ENCODE measurements at places on chromosomes 4 and X.

- DNase-seq, result no peak
These were observed 81.3 kb downstream of the STIM2 start for GRCh38 chr4:26941951-26942350.

GRCh38 chr4:170497689-170498088 lies 407.9 kb upstream of the AADAT start:
- DNase-seq, result no peak

GRCh38 chr4:10082459-10083272 lies 33.9 kb downstream of the WDR1 start:
- DNase-seq, result no peak

GRCh38 chr4:78667764-78668163 lies 108.4 kb upstream of the BMP2K start:
- no peak for DNase-seq

DNA sequence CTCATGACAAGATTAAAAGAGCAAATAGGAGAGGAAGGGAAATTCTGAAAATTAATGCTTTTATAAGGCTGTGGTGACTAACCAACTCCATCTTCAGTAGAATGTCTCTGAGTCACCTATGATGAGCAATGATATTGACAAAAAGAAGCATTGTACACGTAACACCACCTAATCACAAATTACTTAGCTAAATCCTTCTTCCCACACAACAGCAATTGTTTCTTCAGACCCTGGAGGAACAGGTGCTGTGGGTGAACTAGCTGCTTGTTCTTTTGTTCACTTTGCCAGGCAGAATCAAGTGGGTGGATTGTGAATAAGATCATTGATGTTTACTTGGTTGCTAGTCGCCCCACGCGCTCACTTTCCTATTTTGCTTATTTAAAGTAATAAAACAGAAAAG lies 315.5 kb downstream of the CAMK2D start:
- DNase-seq, result no peak

GRCh38 chr4:14878681-14879080 lies 123.6 kb upstream of the CPEB2 start:
- DNase-seq, result no peak

GRCh38 chr4:163343604-163344146 lies at the start of gene NPY5R:
Gene NPY5R, plus strand, starts transcription at chr4:163343892. Its CDS starts 6,382 bp downstream, at chr4:163350274.
- no peak for DNase-seq

DNA sequence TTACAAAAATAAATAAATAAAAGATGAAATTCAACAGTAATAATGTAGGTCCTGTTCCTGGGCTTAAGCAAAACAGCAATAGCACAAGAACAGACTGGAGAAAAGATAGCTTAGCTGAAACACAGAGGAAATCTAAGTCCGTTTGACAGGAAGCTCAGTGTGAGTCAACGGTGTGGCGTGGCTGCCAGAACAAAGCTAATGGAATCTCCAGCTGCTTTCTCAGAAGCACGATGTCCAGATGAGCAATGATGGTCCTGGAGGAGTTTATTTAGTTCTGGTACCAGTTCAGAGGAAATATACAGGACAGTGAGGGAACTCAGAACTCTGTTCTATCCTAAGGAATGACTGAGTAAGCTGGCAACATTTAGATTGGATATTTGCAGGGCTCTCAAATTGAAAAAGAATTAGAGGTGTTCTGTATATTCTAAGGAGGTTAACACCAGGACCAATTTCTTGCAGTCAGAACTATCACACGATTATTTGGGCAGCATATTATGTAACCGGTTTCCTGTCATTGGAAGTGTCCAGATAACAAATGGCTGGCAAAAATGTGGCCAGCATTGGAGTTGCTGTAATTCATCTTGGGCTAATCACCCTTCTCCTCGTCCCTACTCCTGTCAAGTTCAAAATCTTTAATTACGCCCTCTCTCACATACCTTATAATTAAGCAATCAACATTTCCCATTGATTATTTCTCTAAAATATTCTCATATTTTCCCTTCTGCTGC lies 12.7 kb downstream of the GAB3 start:
- DNase-seq, result no peak

- no peak for DNase-seq
These were observed 980 bp upstream of the FHDC1 start for GRCh38 chr4:152935143-152935542.

- no peak for DNase-seq
These were observed 42.3 kb downstream of the TRIM2 start for GRCh38 chr4:153246446-153247115.

DNA sequence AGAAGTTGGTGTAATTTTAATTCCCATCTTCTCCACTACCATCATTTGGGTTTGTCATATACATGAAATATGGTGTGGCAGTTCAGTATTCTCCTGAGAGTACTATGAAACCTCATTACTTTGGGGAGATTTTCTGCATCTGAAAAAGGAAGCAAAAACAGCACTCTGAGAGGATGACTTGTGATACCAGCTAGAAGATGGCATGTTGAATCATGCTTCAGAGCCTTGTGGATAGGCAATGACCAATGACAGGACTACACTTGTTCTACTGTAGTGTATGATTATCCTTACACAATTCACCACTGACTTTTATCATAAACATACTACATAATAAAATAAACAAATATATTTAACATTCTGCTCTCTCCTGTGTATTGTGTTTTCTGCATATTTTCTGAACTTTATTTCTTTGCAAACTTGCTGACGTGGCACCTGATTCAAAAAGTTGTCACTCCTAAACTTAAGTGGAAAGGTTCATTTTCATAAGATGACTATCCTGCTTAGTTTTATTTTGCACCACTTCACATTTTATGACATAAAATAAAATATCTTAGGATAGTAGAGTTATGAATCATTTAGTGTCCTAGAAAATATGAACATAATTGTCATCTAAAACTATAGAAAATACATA lies 991.3 kb downstream of the FSTL5 start:
- DNase-seq, result no peak

- DNase-seq, result no peak
These were observed 62.1 kb downstream of the DCX start for GRCh38 chrX:111349934-111350333.

GRCh38 chrX:18579495-18579894 lies 92.4 kb downstream of the RS1 start:
- DNase-seq, result no peak

DNA sequence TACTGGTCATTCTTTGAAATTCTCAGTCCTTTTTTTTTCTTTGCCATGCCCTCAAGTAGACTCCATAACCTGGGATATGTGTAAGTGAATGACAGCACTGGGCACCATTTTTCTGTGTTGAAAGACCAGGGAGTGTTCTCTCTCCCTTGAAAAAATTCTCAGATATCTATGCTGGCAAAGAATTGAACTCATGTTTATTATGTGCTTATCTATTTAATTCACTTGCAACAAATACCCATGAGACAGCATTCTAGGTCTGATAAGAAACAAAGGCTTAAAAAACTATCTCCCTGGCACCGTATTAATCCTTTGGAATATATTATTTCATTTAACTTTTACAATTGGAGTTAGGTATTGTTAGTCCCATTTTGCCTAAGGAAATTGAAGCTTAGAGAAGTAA lies 36.7 kb downstream of the LARP7 start:
- DNase-seq, result no peak

DNA sequence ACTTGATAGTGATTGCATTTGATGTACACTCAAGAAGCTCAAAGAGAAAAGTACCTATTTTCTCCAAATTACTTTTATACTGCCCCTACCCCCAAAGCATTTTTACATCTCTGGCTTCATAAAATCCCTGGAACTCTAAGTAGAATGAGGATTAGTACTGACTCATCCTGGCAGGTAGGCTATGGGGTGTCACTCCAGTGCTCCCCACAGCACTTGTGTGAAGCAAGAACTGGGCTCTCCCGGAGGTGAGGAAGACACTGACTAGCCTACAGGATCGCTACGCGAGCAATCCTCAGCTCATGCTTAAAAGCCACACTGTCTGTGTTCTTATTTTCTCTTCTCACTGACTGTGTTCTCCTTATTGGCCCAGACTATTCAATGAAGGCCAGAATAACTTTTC lies 90.4 kb upstream of the NDP start:
- no peak for DNase-seq

DNA sequence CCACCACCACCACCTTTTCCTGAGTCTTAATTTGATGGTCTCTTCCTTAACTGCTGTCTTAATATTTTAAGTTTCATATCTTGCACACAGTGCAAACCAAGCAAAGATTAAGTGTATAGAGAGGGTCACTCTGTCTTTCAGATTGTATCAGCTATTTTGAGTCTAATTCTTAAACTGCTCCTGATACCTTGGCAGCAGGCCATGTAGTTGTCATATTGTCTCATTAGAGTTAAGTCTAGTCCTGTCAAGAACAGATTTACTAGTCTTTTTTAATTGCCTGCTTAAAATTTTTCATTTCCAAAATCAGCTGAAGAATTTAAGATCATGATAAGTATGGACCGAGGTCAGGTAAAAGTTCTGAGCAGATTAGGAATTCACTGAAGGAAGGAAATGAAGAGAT lies 51.5 kb downstream of the FHIP1A start:
- DNase-seq, result no peak

GRCh38 chr4:37562592-37562991 lies 123.6 kb downstream of the RELL1 start:
- DNase-seq, result no peak

GRCh38 chr4:87120010-87120409 lies 100.4 kb downstream of the KLHL8 start:
- no peak for DNase-seq

GRCh38 chr4:54187148-54187547 lies 41.9 kb upstream of the PDGFRA start:
- DNase-seq, result no peak

DNA sequence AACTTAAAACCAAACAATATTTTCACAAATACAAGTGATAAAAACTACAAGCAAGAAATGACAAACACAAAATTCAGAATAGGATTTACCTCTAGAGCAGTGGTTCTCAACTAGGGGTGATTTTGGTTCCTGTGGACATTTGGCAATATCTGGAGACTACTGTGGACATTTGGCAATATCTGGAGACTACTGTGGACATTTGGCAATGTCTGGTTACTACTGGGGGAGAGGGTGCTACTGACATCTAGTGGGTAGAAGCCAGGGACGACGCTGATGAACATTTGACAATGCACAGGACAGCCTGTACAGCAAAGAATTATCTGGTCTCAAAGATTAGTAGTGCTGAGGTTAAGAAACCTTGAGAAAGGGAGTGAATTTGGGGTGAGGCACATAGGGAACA lies 169.8 kb downstream of the CLCN4 start:
- DNase-seq, result no peak

GRCh38 chr4:188949596-188949995 lies 810.4 kb downstream of the TRIML1 start:
- no peak for DNase-seq

DNA sequence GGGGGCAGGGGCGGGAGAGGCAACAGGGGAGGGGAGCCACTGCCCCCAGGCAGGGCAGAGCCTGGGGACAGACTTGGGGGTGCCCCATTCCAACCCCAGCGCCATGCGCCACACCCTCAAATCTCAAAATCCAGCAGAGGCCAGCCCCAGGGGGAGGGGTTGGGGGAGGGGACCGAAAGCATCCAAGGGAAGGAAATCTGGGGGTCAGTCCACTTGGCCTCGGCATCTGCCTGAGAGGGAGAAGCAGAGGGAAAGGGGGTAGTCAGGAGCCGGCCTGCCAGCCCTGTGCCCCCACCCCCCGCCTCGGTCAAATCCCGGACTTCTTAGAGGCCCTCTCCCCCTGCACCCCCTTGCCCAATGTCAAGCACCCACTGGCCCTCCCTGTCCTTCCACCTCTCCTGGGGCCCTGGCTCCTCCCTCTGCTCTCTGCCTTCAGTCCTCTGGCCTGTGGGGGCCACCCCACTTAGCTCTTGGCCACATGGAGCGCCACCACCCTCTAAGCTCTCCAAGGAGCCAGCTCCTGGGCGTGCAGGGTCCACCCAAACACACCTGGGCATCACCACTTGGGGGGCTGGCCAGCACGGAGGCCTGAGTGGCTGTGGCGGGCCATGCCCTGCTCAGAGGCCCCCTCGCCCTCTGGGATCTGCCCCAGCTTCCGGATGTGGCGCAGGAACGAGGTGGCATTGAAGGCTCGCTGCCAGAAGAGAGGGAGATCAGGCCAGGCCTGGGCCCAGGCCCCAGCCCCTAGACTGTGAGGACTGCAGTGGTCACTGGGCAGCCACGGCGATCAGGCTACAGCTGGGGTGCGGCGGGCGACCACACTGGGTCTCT lies 3.5 kb downstream of the PNCK start:
- DNase-seq, result no peak

DNA sequence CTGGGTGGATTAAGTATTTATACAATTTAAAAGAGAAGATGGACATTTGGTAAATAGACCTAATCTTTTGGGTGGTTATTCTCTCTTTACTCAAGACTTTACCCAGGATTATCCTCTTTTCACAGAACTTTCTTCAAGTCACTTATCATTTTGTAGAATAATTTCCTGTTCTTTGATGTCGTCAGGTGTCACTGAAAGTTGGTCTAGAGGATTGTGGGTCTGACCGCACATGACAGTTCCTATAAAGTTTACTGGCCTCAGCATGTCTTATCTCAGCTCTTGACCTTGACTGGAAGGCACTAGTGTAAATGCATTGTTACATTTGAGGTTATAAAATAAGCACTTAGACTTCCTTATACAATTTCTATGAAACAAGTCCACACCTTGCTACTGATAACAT lies 139.9 kb upstream of the SLC4A4 start:
- no peak for DNase-seq

DNA sequence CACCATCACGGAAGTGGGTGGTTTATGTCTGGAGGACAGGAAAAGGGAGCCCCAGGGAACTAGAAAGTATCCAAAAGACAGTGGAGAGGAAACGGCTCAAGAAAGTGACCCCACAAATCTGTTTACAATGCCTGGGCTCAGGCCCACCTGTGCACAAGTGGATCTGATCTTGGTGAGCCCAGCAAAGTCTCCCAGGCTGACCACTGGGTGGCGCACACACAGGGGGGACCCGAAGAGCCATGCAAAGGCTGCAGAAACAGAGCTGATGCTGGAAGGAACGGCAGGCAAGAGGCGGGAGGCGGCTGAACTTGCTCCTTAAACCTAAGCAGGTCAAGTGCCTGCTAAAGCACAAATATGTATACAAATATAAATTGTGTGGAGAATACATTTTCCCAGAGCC lies 9.6 kb downstream of the HAUS7 start:
- no peak for DNase-seq

- no peak for DNase-seq
These were observed 466.7 kb downstream of the NKX6-1 start for GRCh38 chr4:84032372-84032771.

DNA sequence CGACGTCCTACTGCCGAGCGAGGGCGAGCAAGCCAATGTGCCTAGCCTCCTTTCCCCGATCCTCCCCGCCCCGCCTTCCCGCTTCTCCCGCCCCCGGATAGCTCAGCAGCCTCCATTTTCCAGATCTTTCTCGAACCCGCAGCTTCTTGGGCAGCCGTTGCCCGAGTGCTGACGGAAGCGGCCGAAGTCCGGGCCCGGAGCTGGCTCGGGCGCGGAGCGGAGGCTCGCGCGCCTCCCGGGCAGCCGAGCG lies 172 bp upstream of the HSPA4L start:
- no peak for DNase-seq
